Stimulated activated CD4-positive, alpha-beta T cell treated with anti-CD3 and anti-CD28 coated beads, Interleukin-1b, Interleukin-23, amount 100 ng/mL, for 4 hours (primary cell): ENCODE measurements at places on chromosomes 12 and 14.

DNA sequence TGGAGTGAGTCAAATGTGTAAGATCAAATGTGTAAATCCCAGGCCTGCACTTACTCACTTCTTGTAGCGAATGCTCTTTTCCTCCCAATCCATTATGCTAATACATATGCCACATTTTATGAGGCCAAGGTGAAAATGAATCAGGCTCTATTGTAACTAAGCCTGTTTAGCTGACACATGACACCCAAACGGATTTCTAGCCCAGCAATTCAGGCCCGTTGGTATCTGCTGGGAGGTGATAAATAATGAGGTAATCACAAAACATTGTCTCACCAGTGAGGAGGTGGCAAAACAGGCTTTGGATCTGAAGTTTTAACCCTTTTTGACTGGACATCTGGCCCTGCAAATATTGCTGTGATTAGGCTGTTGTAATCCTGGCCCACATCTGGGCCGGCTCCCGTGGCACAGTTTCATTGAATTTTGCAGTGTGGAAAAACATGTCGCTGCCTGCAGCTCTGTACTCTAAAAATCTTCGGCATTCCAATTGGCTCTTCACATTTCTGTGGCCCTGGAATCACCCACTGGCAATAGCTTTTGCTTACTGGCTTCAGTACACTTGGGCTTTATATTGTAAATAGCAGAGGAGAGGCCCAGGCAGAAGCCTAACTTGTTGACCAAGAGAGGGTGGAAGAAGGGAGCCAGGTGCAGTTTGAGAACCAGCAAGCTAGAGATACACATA lies 106.1 kb downstream of the PAX9 start:
- DNase-seq: no peak

GRCh38 chr12:3896356-3896755 lies 23.2 kb upstream of the PARP11 start:
- DNase-seq: no peak

- DNase-seq: no peak
These were observed 36.1 kb upstream of the ITPR2 start for GRCh38 chr12:26869104-26869494.

GRCh38 chr12:58917699-58918468 lies 2.4 kb downstream of the LRIG3 start:
- no peak for DNase-seq

GRCh38 chr12:30989754-30990153 lies 63.2 kb downstream of the TSPAN11 start:
- DNase-seq: no peak

DNA sequence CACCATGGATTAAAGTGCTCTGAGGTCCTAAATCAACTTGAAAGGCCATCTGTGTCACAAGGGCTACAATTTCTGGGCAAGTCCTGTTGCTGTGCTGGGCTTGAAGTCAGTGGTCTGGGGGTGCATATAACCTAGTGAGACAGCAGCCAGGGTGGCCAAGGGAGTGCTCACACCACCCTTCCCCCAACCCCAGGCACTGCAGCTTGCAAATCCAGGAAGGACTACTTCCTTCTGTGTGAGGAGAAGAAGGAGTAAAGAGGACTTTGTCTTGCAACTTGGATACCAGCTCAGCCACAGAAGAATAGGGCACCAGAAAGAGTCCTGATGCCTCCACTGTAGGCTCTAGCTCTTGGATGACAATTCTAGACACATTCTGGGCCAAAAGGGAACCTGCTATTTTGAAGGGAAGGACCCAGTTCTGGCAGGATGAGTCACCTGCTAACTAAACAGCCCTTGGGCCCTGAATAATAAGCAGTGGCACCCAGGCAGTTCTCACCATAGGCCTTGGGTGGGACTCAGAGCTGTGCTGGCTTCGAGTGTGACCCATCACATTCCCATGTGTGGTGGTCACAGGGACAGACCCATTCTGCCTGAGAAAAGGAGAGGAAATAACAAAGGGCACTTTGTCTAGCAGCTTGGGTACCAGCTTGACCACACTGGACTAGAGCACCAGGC lies 32.6 kb upstream of the DHRS7 start:
- DNase-seq: no peak

DNA sequence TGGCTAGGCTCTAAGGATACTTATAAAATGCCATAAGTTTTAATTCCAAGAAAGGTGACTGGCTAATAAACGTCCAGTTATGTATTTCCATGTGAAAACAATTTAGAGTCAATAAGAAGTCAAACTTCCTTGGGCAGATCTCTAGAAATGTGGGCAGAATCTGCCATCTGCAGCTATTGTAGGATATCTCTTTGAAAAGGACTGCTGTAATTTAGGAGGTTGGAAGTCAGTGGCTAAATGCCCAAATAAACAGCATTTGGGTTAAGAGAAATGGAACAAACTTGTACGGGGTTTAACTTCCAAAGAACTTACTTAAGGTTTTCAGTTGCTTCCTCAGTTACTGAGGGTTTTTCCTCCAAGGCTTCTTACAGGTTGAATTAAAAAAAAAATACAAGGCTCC lies 121.6 kb downstream of the FIGNL2 start:
- DNase-seq: no peak

DNA sequence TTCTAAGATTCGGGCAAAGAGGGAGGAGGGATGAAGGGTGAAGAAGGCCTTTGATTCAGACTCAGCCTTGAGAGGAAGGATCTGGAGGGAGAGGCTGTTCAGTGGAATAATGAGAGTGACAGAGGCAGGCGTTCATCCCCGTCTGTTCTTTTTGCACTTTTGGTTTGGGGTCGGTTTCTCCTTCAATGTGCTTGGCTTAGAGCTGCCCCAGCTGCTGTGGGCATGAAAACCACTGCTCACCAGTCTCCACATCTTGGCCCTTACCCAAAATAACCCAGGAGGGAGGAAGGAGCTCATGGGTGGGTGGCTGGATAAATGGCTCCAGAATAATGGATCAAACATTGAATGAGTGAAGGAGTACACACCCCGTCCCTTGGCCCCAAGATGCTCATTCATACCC lies 261.7 kb upstream of the FKBP4 start:
- no peak for DNase-seq

GRCh38 chr14:23863836-23864235 lies 89.7 kb upstream of the DHRS4 start:
- no peak for DNase-seq

DNA sequence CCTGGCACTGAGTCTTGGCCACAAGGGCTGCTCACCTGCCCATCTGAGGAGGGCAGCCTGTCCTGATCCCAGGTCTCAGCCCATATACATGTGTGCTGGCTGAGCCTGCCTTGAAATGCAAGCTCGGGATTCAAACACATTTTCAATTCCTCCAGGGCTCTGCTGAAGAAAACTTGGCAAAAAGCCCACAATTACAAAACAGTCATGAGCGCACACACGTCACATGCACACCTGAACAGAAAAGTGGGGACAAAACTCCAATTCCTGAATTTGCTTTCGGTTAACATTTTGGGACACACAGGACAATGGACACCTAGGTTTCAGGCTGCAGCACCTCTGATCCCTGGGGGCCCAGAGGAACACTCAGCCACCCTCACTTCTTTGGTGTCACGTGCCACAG lies 113.9 kb downstream of the RBM19 start:
- no peak for DNase-seq
